ENCODE measurements at places on chromosomes 6 and 20. TPM values are rescaled to one million over a fixed set of nuclear protein-coding genes. Genes with fewer than 3 reads are reported as not detected.

DNA sequence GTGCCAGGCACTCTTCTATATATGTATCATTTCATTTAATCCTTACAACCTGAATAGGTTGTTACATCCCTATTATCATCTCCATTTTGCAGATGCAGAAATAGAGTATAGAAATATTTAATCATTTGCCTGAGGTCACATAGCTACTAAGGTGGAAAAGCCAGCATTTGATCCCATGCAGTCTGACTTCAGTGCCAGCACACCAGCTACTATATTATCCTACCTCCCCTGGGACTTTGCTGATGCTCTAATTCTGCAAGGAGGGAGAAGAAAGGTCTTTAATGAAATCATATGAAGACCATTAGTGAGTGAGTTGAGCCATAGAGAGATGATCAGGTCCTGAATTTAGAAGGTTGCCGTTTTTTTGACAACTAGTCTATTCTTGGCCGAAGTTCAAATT, 53.7 kb downstream of the TOP1 start:
- peaks cover 25% of the 10 kb centered on the region for H3K4me1 ChIP-seq
- H3K27me3 ChIP-seq: no peaks in the 10 kb centered on the region

GRCh38 chr20:48392407-48393310, 435.1 kb downstream of the PREX1 start:
- no peaks in the 10 kb centered on the region for H3K36me3 ChIP-seq
- no peak overlapping the region for H3K4me3 ChIP-seq

Gene FRS3
- 7.6 TPM for total RNA-seq

Gene NEU1
- 15.0 TPM for total RNA-seq
